ENCODE measurements at places on chromosomes 5 and 9.

GRCh38 chr5:11273180-11273903 lies 512.3 kb upstream of the DAP start:
- H3K27me3 ChIP-seq: no peaks in the 10 kb centered on the region
- H3K27ac ChIP-seq: no peak overlapping the region
- no peaks in the 10 kb centered on the region for H3K4me1 ChIP-seq
- H3K4me3 ChIP-seq: no peak overlapping the region
- DNase-seq: no peak

- no peaks in the 10 kb centered on the region for H3K36me3 ChIP-seq
- H3K27me3 ChIP-seq: no peaks in the 10 kb centered on the region
- DNase-seq: no peak
- no peak overlapping the region for H3K27ac ChIP-seq
These were observed 1.5 kb downstream of the CACNA1B start for GRCh38 chr9:137879052-137879451.

- H3K36me3 ChIP-seq: no peaks in the 10 kb centered on the region
- no peak overlapping the region for H3K27ac ChIP-seq
- no peaks in the 10 kb centered on the region for H3K4me1 ChIP-seq
These were observed 1703.8 kb downstream of the MAT2B start for GRCh38 chr5:165209101-165209727.

DNA sequence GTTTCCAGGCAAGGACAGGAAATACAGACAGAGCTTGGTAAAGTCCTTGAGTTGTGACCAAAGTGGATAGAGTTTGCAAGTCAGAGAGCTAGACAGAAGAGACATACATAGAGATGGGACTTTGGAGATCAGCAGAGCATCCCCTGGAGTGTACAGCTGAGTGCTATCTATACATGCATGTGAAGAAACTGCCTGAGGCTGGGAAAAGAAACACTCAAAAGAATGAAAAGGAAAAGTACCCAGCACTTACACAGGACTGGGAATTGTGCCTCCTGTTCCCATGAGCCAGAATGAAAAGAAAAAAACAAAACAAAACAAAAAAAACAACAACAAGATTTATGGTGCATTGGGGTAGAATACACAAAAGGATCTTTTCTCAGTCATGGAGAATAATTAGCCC lies 606.4 kb downstream of the ZNF608 start:
- no peak for DNase-seq
- H3K36me3 ChIP-seq: no peaks in the 10 kb centered on the region
- H3K4me1 ChIP-seq: no peaks in the 10 kb centered on the region
- H3K4me3 ChIP-seq: no peak overlapping the region
- no peaks in the 10 kb centered on the region for H3K27me3 ChIP-seq

GRCh38 chr5:177402271-177403043 lies 2.0 kb upstream of the PFN3 start:
- no peak overlapping the region for H3K4me3 ChIP-seq
- no peak for DNase-seq
- H3K27ac ChIP-seq: no peak overlapping the region
- H3K27me3 ChIP-seq: peaks cover 31% of the 10 kb centered on the region
- H3K4me1 ChIP-seq: peaks cover 39% of the 10 kb centered on the region
- H3K36me3 ChIP-seq: no peaks in the 10 kb centered on the region

- no peaks in the 10 kb centered on the region for H3K27me3 ChIP-seq
- H3K27ac ChIP-seq: peak overlapping the region; percentile 82
- no peak for DNase-seq
- no peak overlapping the region for H3K4me3 ChIP-seq
- H3K4me1 ChIP-seq: no peaks in the 10 kb centered on the region
These were observed 68.7 kb downstream of the RETREG1 start for GRCh38 chr5:16548115-16548514.

- H3K4me1 ChIP-seq: peaks cover 9% of the 10 kb centered on the region
- DNase-seq: no peak
- no peaks in the 10 kb centered on the region for H3K36me3 ChIP-seq
- H3K27me3 ChIP-seq: no peaks in the 10 kb centered on the region
- no peak overlapping the region for H3K27ac ChIP-seq
- H3K4me3 ChIP-seq: no peak overlapping the region
These were observed 120.2 kb downstream of the TENT4A start for GRCh38 chr5:6833406-6833805.

DNA sequence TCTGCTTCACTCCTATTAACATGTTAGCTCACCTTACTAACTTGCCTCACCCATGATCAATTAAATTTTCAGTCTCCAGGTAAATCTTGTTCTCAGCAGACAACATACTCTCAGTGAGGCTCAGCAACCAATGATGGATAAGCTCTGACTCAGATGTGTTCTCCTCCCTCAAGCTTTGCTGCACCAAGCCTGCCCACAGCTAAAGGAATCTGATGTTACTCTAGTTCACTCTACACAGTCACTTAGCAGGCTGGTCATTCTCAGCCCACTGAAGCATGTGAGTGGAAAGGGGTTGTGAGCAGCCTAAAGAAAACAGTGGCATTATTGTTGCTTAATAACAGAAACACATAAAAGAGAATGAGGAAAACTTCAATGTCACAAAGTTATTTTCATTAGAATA lies 37.3 kb upstream of the CTNND2 start:
- DNase-seq: no peak
- no peaks in the 10 kb centered on the region for H3K4me1 ChIP-seq
- no peaks in the 10 kb centered on the region for H3K36me3 ChIP-seq
- H3K27me3 ChIP-seq: no peaks in the 10 kb centered on the region
- no peak overlapping the region for H3K27ac ChIP-seq

DNA sequence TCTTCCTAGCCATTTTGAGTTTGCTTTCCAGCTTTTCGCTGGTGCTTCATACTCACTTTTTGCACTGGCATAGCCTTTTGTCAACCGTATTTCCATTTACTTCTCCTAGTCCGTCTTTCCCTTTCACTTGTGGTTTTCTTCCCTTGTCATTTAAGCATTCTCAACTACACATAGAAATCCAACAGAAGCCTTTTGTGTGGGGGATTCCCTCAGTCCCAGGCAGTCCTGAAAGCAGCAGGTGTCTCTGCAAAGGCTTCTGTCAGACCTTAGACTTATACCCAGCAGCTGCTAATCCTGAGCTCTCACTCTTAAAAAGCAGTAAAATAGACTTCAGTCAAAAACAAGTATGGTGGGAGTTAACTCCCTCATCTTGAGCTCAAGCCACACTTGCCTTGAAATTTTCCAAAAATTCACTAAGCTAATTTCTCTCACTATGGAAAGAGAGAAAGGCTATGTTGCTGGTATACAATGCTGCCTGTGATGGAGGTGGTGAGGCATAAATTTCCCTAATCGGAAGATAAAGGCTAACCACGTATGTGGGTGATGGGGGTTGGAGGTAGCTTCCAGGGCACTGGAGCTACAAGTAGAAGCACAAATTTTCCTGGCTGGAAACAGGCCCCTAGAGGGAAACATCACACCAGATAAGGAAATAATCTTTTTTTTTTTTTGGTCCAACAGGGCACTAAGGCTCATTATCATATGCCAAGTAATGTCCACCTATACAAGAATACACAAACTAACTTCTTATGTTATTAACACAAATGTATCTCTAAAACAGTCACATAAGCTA lies 34.8 kb upstream of the IFNK start:
- no peak for DNase-seq
- H3K4me3 ChIP-seq: no peak overlapping the region
- H3K27me3 ChIP-seq: no peaks in the 10 kb centered on the region
- H3K27ac ChIP-seq: no peak overlapping the region

GRCh38 chr5:35656721-35657120 lies 39.1 kb downstream of the SPEF2 start:
- no peak overlapping the region for H3K4me3 ChIP-seq
- no peaks in the 10 kb centered on the region for H3K4me1 ChIP-seq
- DNase-seq: no peak

- no peaks in the 10 kb centered on the region for H3K36me3 ChIP-seq
- H3K4me3 ChIP-seq: no peak overlapping the region
- no peaks in the 10 kb centered on the region for H3K27me3 ChIP-seq
These were observed 22.4 kb upstream of the NCS1 start for GRCh38 chr9:130149654-130150286.

GRCh38 chr5:149959406-149960236 lies 937 bp upstream of the SLC26A2 start:
- DNase-seq: no peak
- H3K27me3 ChIP-seq: no peaks in the 10 kb centered on the region
- H3K4me3 ChIP-seq: peak overlapping the region; percentile 85

- no peaks in the 10 kb centered on the region for H3K36me3 ChIP-seq
- H3K27ac ChIP-seq: no peak overlapping the region
- no peaks in the 10 kb centered on the region for H3K4me1 ChIP-seq
- H3K4me3 ChIP-seq: no peak overlapping the region
- H3K27me3 ChIP-seq: no peaks in the 10 kb centered on the region
These were observed 391.2 kb upstream of the SGCD start for GRCh38 chr5:155935723-155936122.

- no peak overlapping the region for H3K27ac ChIP-seq
- no peak overlapping the region for H3K4me3 ChIP-seq
These were observed 31.8 kb downstream of the ANXA1 start for GRCh38 chr9:73183428-73183827.

- no peak overlapping the region for H3K27ac ChIP-seq
- no peaks in the 10 kb centered on the region for H3K36me3 ChIP-seq
- no peaks in the 10 kb centered on the region for H3K27me3 ChIP-seq
- no peak for DNase-seq
- H3K4me1 ChIP-seq: no peaks in the 10 kb centered on the region
- no peak overlapping the region for H3K4me3 ChIP-seq
These were observed 21.5 kb upstream of the AKNA start for GRCh38 chr9:114409103-114409780.

- no peak overlapping the region for H3K27ac ChIP-seq
- no peaks in the 10 kb centered on the region for H3K27me3 ChIP-seq
- no peak overlapping the region for H3K4me3 ChIP-seq
These were observed 121.3 kb downstream of the RASGRF2 start for GRCh38 chr5:81081461-81081835.

GRCh38 chr5:16736158-16736995 lies 119.6 kb upstream of the RETREG1 start:
- H3K4me1 ChIP-seq: no peaks in the 10 kb centered on the region
- H3K36me3 ChIP-seq: no peaks in the 10 kb centered on the region
- no peak overlapping the region for H3K27ac ChIP-seq
- no peak overlapping the region for H3K4me3 ChIP-seq
- H3K27me3 ChIP-seq: no peaks in the 10 kb centered on the region

GRCh38 chr9:32304495-32304894 lies 79.9 kb upstream of the ACO1 start:
- no peaks in the 10 kb centered on the region for H3K27me3 ChIP-seq
- H3K27ac ChIP-seq: no peak overlapping the region
- no peaks in the 10 kb centered on the region for H3K36me3 ChIP-seq
- H3K4me3 ChIP-seq: no peak overlapping the region

- no peak overlapping the region for H3K27ac ChIP-seq
- H3K4me3 ChIP-seq: no peak overlapping the region
- no peak for DNase-seq
- no peaks in the 10 kb centered on the region for H3K36me3 ChIP-seq
These were observed 270.7 kb upstream of the TRPC7 start for GRCh38 chr5:136636001-136636400.

GRCh38 chr5:147750065-147750464 lies 32.5 kb downstream of the JAKMIP2 start:
- H3K27ac ChIP-seq: no peak overlapping the region
- no peak for DNase-seq
- H3K4me3 ChIP-seq: no peak overlapping the region
- H3K36me3 ChIP-seq: no peaks in the 10 kb centered on the region
- H3K4me1 ChIP-seq: no peaks in the 10 kb centered on the region

- DNase-seq: no peak
- peak overlapping the region; percentile 86 for H3K4me3 ChIP-seq
- H3K27me3 ChIP-seq: no peaks in the 10 kb centered on the region
- no peaks in the 10 kb centered on the region for H3K4me1 ChIP-seq
These were observed 579 bp downstream of the SLC12A7 start for GRCh38 chr5:1111241-1111726.

- H3K27ac ChIP-seq: no peak overlapping the region
- H3K4me1 ChIP-seq: no peaks in the 10 kb centered on the region
- no peak overlapping the region for H3K4me3 ChIP-seq
These were observed 2.7 kb downstream of the IL31RA start for GRCh38 chr5:55853818-55854217.

DNA sequence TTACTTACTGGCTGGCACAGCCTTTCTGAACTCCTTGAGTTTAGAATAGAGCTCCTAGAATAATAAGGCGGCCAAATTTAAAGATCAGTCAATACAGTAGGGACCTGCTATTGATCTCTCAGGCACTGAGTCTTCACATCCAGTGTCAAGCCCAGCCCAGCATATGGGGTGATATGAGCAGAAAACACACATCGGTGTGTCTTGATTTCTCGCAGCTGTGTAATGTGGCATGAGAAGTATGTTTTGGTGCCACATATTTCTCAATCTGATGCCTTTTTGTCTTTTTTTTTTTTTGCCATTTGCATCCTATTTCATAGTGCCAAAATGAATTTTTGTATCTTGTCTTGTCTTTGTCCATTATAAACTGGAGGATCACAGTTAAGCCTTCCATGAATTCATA lies 51.4 kb upstream of the FSD1L start:
- H3K4me1 ChIP-seq: no peaks in the 10 kb centered on the region
- H3K27ac ChIP-seq: no peak overlapping the region
- no peaks in the 10 kb centered on the region for H3K36me3 ChIP-seq
- no peaks in the 10 kb centered on the region for H3K27me3 ChIP-seq

DNA sequence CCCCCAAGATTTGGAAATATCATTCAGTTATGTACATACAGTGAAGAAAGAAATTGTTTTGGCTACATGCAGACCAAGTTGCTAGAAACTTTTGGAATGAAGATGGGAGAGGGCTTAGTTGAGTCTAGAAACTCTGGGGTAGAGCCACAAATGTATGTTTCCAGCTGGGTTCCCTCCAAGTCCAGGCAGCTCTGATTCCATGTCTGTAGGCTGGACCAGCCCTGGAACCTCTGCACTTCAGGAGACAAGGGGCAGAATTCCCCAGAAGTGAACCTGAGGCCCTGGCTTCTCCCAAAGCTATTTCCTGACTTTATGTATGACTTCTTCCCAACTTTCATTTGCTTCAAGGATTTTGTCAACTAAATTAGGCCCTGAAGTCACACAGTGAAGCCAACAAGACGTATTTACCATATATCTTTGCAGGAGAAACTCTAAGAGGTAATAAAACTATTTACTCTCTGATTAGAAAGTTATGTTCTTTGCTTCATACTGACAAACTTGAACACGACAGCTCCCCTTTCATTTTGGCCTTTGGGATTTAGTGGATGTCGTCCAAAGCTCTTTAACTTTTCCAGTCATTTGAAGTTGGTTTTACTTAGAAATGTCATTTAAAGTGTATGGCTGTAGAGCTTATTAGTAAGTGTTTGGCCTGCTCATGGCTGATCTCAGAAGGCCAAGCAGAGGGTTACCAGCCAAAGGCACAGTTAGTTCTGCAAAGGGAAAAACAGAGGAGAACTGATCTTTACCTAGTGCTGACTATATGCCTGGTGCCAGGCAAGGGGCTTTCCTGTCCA lies 152.0 kb upstream of the SLC28A3 start:
- H3K36me3 ChIP-seq: no peaks in the 10 kb centered on the region
- no peak overlapping the region for H3K27ac ChIP-seq
- H3K27me3 ChIP-seq: no peaks in the 10 kb centered on the region
- no peak overlapping the region for H3K4me3 ChIP-seq
- no peak for DNase-seq

GRCh38 chr9:16593746-16594145 lies 276.7 kb downstream of the BNC2 start:
- no peaks in the 10 kb centered on the region for H3K27me3 ChIP-seq
- H3K27ac ChIP-seq: no peak overlapping the region
- DNase-seq: no peak

All from right atrium auricular region (tissue), 2 donors.